ENCODE measurements at places on chromosomes 5 and 9.
A peak's percentile ranks its signal among the peaks of the same experiment; 100 is the strongest.

GRCh38 chr5:75116856-75117255 lies 64.5 kb upstream of the GCNT4 start:
- no peak for DNase-seq

DNA sequence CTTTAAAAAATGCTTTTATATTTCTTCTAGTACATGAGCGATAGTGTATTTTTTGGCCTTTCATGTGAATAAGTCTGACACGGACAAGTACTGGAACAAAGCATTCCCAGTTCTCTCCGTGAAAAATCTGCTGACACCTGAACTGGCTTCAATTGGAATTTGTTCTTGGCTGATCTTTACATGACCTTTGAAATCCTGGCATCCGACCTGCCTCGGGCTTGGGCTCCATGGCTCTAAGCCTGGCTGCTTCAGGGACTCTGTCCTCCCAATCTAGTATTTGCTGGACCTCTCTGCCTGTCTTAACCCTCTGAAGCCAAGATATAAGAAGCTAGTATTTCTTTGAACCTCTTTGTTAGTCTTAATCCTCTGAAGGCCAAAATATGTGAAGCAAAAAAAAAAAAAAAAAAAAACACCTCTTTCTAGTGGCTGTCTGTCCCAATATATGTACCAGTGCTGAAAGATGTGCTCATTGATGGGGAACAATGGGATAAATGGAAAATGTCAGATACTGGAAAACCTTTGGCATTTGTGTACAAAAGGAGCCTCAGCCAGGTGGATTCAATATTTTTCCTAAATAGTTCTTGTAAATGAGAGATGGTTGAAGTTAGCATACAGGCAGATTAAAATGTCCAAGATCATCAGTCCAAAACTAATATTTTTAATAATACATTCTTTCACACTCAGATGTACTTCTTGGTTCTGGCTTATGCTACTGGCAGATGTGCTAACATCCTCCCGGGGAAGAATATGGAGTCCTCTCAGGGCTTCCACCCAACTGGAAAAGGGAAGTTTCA lies 470.6 kb downstream of the TUSC1 start:
- DNase-seq, result peak; percentile 6

- no peak for DNase-seq
These were observed 89.2 kb downstream of the HTR4 start for GRCh38 chr5:148565148-148565547.

DNA sequence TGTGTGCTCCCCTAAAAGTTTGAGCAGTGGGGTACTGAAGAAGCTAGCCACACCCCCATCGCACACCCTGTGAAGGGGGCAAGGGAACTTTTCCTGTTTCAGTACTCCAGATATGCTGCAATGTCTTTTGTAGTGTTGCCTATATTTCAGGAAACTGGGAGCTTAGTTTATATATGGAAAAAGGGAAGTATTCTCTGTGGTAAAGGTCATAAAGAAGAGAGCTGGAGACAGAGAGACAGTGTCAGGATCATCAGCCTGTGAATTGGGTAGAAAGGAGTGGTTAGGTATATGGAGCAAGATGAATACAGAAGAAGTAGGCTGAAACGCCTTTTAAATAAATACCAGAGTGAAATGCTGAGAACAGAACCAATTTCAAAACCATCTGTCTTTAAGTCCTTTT lies 82.2 kb upstream of the C9orf72 start:
- no peak for DNase-seq

GRCh38 chr5:124941051-124942049 lies 194.9 kb upstream of the ZNF608 start:
- no peak for DNase-seq

GRCh38 chr9:6460189-6460768 lies 47.3 kb downstream of the UHRF2 start:
- no peak for DNase-seq

DNA sequence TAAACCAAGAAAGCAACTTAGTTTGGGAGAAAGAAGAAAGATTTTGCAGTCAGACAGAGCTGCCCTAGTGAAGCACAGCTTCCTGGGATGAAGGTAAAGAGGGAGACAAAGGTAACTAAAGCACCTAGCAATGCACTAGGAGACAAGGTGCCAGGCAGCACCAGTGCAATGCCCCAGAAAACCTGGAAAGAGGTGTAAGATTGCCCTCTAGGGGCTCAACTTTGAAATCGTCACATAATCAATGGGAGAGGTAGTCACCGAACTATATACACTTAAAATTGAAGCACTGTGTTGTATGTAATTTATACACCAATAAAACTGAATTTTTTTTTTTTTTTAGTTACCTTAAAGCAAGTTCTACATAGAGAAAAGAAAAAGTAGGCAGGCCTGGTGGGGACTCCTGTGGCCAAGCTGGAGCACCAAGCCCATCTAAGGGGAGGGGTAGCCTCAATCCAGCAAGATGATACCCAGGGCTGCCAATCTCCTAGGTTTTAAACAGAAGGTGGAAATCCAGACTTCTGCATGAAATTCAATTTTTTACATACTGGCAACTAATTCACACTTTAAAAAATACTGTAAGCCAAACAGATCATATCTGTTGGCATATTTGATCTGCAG lies 48.2 kb downstream of the CDK5RAP2 start:
- DNase-seq, result peak; percentile 82

GRCh38 chr5:149677731-149678130 lies 52.4 kb upstream of the PPARGC1B start:
- DNase-seq, result no peak

- no peak for DNase-seq
These were observed 170.8 kb upstream of the NR3C1 start for GRCh38 chr5:143574236-143574635.

DNA sequence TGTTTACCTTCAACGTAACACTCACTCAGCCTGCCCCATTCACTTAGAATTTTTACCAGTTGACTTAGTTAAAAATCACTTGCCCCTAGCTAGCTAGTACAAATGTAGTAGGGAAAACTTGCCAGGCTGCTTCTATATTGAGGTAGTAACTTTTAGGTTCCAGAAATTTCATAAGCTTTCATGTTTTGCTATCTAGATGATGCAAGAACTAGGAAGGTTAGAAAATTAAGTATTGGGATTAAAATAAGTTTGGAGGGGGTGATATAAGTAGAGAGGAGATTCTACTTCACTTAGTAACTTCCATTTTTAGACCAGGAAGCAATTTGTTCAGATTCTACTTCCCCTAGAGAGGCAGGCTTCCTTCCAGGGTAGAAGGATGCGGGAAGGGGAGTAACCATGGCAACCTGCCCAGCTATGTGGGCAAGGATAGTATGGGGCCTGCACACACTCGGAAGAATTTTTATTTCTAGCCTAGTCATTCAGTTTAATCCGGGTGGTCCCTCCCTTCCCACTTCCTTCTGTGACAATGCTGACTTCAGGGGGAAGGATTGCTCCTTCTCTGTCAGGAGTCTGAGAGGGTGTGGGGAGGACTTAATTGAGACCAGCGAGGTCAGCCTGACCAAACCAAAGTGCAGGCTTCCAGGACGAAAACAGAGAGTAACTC lies 4.2 kb downstream of the DAB2 start:
- DNase-seq, result no peak

DNA sequence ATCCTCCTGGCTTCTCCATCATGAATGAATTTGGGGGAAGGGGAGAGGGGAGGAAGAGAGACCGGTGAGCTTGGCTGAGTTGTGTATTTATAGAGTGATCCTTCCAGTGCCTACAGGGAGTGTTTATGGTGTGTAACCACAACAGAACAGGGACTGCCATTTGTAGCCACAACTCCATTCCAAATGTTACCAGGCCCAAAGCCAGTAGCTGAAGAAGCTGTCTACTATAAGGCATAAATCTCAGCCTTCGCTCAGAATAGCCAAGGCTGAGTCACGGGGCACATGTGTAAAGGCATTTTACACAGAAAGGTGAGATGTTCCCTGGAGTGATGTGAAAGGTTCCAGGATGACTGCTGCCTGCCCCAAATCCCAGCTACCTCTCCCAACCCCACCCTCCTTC lies 2.5 kb downstream of the TMEM252 start:
- no peak for DNase-seq

GRCh38 chr5:64518793-64519192 lies 13.0 kb downstream of the RGS7BP start:
- no peak for DNase-seq

- DNase-seq, result no peak
These were observed 47.9 kb downstream of the ALG2 start for GRCh38 chr9:99173570-99174504.

GRCh38 chr9:6354072-6354686 lies 26.0 kb downstream of the TPD52L3 start:
- DNase-seq, result peak; percentile 62

DNA sequence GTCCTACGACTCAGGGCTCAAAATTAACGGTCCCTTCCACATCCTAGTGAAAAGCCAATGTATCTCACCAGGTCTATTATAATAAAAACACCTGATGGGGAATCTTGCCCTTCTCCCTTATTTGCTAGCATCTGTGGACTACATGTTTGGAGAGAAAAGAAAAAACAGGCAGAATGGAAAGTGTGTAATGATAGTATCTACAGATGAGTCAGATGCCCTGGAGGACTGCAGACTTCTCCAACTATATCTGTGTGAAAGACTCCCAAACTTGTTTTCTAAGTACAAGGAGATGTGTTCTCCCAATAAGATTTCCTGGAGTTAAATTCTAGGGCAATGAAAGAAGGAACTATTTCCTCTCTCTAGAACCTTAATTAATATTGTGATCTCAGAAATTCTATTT lies 66.0 kb downstream of the FOXB2 start:
- DNase-seq, result peak; percentile 2

GRCh38 chr5:66178799-66179198 lies 34.7 kb downstream of the SREK1 start:
- no peak for DNase-seq

DNA sequence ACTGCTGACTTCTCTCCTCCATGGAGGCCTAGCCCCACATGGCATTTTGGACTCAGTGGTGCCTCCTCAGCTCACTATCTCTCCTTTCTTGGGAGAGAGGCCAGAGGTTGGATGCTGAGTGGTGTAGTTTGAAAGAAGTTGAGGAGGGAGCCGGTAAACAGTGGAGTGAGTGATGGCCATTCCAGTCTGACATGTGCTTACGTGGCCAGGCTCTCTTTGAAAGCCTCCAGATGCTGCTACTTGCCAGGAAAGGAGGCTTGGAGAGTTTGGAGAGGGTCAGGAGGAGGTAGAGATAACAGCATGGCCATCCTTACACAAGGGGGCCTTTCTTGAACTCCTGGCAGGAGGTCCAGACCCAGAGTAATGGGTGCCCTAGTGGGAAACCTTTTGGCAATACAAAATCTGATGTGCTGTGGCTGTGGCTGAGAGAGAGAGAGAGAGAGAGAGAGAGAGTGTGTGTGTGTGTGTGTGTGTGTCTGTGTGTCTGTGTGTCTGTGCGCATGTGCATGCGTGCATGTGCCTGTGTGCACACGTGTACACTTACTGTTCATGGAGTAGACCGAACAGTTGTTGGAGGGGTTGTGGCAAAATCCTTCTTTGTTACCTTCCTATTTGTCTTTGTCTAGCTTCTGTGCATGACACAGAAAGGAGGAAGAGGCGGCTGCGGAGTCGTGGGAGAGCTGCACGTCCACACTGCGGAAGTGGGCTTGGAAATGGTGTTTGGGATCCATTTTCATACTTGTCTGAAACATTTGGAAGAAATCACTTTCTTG lies 37.8 kb downstream of the RALGPS1 start:
- DNase-seq, result no peak

GRCh38 chr5:159826351-159827214 lies 89.7 kb upstream of the ADRA1B start:
- DNase-seq, result peak; percentile 81

- DNase-seq, result no peak
These were observed 34.0 kb downstream of the ADAM19 start for GRCh38 chr5:157541447-157542118.

DNA sequence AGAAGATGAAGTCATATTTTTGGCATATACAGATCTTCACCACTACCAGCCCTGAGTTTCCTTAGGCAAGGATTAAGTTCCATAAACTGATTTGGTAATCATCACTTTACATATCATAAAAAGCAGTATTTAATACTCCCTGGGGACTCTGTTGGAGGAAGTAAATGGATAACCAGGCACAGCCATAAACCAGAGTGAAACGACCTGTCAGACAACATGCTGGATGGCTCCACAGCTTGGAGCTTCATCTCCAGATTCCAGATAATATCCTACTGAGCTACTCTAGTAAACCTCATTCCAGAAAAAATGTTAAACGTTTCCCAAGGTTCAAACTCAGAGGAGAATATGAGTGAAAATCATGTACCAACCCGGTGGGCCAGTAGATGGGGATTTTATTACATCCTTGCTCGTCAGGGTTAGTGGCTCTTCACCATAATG lies 109.2 kb downstream of the BASP1 start:
- DNase-seq, result no peak

All from T47D (cell line).